ENCODE measurements at places on chromosomes 7 and 10.

GRCh38 chr7:127876393-127876792 is 154.8 kb downstream of the LRRC4 start:
- no peak for DNase-seq

DNA sequence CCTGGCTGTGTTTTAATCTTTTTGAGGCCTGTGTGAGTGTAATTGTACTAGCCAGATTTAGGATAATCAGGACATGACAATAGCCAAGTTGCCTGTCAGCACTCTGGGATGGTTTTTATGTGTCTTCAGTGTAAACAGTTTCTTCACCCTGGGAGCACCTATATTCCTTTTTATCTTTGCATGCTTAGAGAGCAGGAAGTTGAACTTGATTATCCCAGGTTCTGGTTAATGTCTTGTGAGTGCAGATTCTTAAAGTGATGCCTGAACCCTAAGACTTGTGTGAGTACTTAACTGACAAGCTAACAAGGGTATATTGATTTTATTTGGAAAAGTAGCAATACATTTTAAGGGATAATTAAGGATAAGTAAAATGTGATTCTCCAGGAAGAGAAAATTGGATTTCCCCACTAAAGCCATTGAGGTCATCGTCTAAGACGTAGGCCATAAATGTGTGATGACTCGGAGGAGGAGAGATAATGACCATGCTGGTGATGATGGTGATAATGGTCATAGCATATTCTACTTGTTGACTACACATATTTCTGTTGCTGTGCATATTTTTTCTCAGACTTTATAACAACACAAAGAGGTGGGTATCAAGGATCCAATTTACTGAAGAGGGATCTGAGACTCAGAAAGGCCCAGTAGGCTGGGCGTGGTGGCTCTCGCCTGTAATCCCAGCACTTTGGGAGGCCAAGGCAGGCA is 234.7 kb downstream of the CAMK1D start:
- DNase-seq, result no peak

DNA sequence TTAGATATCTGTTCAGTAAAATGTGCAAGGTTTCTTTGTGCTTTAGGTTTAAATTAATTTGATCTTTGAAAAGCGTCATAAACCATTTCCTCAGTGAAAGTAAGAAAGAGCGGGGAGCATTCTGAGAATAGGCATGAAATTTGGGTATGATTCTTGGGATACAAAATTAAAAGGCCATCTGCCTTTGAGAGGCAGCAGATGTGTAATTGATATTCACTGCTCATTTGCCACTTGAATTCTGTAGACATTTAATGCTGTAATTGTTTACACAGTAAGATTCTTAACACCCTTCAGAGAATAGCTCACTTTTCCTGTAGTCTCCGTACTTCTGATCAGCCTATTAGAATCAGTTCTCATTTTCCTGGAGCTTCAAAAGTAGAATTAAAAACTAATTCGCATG is 18.7 kb downstream of the FRMD4A start:
- DNase-seq, result no peak

GRCh38 chr7:47453093-47454061 is 128.5 kb downstream of the TNS3 start:
- no peak for DNase-seq

- no peak for DNase-seq
Measured at GRCh38 chr7:91239772-91240171, 24.5 kb upstream of the FZD1 start.

DNA sequence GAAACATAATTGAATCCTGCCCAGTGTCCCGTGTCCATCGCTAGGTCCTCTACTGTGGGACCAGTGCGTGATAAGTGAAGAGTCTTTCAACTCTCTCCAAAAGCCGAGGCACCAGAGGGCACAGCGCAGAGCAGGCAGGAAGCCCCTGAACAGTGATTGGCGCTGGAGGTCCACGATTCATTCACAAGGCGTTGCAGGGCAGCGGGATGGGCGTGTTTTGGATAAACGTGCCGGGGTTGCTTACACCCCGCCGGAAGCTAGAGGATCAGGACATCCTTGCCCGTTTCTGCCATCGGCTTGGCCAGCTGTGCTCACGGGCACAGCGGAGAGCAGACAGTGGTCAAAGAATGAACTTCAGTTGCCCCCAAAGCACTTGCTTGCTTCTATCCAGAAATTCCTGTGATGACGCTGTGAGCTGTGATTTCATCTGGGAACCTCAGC is 86.0 kb upstream of the PFKP start:
- no peak for DNase-seq

- DNase-seq, result no peak
Measured at GRCh38 chr10:113960617-113961181, 83.0 kb upstream of the ADRB1 start.

- no peak for DNase-seq
Measured at GRCh38 chr7:87317691-87318245, 27.7 kb upstream of the CROT start.

- no peak for DNase-seq
Measured at GRCh38 chr10:116554628-116555027, 8.9 kb downstream of the PNLIP start.

GRCh38 chr10:11393858-11394257 is 217.6 kb downstream of the USP6NL start:
- no peak for DNase-seq

DNA sequence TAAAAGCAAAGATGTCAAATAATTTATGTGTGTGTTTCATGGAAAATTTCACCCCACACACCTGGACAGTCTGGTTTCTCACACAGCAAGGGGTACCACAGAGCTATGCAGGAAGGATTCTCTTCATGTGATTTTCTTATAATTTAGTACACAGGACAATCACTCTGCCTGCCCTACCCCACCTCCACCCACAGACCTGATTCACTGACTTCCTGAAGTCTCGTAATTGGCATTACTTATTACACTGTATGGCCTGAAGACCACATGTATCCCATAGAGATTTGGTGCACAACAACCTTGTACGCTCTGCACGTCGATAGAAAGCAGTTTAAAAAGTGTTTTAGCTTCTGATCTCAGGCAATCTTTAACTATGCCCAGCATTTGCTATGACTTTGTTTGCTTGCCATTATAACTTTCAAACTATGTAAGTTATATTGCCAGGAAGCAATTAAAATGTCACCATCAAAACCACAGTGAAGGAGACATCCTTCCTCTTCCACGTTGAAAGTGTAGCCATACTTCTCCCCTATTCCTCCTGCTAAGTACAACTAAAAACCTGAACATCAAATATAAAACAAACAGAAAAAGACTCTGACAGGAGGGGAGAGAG is 279.4 kb upstream of the IMMP2L start:
- DNase-seq, result no peak

- DNase-seq, result no peak
Measured at GRCh38 chr10:116973371-116973905, 31.5 kb downstream of the SHTN1 start.
